ENCODE measurements at places on chromosomes 4 and X.

- DNase-seq, result no peak
Measured at GRCh38 chr4:33722800-33723516, 2521.4 kb downstream of the ARAP2 start.

DNA sequence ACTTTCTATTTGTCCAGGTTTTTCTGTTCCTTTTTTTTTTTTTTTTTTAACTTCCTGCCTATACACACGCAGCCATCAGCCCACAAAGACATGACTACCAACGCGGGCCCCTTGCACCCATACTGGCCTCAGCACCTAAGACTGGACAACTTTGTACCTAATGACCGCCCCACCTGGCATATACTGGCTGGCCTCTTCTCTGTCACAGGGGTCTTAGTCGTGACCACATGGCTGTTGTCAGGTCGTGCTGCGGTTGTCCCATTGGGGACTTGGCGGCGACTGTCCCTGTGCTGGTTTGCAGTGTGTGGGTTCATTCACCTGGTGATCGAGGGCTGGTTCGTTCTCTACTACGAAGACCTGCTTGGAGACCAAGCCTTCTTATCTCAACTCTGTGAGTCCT lies 2.1 kb downstream of the EBP start:
- DNase-seq, result no peak

DNA sequence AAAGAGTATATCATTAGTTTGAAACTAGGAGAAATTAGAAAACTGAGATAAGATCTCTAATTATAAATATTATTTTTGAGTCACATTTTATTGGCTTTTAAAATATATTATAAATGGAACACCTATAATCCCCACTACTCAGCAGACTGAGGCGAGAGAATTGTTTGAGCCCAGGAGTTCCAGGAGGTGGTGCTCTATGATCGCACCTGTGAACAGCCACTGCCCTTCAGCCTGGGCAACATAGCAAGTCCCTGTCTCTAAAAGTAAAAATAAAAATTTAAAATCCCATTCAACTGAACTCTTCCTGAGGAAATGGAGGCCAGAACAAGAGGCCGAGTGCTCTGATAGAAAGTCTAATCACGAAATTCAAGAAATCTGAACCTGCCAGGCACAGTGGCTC lies 6.3 kb upstream of the C4orf36 start:
- no peak for DNase-seq

- no peak for DNase-seq
Measured at GRCh38 chr4:168817370-168817769, 192.7 kb downstream of the CBR4 start.

DNA sequence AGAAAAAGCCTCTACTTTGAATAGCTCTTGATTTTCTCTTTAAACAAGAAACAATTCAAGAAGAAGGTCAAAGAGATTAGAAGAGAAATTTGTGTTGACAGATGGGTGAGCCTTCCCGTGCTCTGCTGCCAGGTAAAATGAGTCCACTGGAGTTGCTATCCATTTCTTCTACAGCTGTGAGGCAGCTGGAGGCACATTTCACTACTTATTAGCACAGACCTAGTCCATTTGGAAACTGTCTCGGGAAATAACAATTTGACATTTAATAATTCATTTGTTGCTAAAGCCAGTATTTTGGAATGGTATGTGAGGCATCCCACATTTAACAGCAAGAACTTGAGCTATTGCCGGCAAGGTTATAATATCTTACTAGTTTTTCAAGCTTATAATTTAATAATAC lies 396.8 kb upstream of the GRIA3 start:
- DNase-seq, result no peak
